CD4-positive, alpha-beta T cell treated with Interleukin-1 beta for 1 hour (primary cell): ENCODE measurements at places on chromosomes 2 and 18.

DNA sequence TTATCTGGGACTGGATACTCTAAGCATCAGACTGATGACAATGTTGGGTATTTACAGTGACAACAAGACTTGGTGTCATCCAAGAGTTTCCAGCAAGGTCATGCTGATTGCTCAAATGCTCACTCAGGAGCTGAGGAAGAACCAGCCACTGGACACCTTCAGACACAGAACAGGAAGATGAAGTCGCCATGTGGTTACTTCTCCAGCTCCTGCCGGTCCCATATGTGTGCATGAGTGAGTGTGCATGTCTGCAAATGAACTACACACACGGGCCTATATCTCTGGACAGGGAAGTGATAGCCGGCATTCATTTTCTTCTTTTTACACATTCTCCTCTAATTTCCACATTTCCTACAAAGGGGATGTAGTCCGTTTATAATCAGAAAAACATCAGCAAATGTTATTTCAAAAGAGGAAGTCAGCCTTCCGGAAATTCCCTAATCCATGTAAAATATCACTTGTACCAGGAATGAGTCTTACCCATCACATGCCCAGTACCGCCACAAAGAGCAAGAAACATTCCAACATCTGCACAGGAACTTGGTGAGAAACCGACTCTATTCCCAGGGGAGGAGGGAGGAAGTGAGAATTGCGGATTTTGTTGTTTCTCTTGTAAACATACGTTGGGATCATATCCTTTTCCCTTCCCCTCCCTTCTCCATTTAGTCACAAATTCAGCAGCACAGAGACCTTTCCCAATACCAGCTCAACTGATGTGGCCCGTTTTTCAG, 10.8 kb downstream of the RFX8 start:
- DNase-seq: no peak

- DNase-seq: no peak
These were observed 2.5 kb upstream of the DHRS9 start for GRCh38 chr2:169066897-169067296.

DNA sequence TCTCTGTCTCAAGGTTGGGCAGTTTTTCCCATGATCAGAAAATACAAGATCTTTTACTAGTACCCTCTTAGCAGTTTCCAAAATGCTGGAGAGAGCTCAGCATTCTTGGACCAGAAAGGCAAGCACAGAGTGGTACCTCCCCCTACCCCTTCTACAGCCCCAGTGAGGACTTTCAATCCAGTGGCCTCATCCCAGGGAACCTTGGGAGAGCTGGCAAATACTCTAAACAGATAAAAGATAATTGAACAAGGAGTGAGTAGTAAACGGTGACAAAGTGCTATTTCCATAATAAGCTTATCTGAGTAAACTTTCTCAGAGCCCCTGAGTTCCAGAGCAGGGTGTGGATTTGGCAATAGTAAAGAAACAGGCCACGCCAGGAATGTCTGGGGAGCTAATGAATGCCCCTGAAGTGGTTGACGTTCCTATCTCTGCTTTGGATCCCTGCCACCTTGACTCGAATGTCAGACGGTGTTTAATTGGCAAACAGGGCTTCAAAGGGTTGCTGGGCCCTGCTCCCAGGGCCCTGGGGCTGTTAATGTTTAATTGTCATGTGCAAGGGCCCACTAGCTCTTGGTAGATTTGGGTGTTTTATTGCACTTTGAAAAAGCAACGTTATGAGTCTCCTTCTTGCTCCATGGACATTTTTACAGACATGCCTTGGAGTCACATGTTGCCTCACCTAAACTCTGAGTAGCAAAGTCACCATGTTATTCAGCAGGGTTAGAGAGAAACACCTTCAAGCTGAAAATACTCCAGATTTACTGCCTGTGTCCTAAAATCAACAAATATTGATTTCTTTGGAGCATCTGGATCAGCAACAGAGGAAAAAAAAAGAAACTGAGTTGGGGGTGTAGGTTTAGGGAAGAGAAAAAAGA, 239.9 kb downstream of the CYRIA start:
- DNase-seq: no peak

DNA sequence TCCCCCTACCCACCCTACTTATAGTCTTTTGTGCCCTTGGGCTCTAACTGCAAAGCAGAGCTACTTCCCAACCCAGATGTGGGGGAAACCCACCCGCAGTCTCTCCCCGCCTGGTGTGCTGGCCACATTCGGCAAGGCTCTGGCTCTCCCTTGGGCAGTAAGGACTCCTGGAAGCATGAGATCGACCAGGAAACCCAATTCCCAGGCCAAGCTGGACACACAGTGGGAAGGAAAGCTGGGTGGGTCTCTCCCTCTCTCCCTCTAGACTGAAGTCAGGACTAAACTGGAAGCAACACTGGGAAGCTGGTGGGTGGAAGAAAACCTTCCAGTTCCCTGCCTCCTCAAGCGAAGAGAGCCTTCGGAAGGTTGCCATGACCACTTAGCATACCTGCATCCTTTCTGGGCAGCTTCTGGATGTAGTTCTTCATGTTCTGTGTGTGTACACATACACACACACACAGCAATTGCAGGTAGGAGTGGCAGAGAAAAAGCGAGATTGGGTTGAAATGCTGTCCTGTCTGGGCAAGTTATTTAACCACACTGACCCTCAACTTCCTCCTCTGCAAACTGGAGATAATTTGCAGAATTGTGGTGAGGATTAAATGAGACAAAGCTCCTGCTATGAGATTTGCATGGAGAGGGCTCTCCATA, 33.9 kb downstream of the ZBTB7C start:
- no peak for DNase-seq

- peak; percentile 43 for DNase-seq
These were observed 39.9 kb upstream of the DARS1 start for GRCh38 chr2:136025057-136025973.

GRCh38 chr2:232464544-232464885, 8.6 kb downstream of the ALPI start:
- no peak for DNase-seq

- no peak for DNase-seq
These were observed 36.3 kb upstream of the TANC1 start for GRCh38 chr2:158932131-158932645.

GRCh38 chr18:58038063-58038462, 6.0 kb upstream of the NEDD4L start:
- DNase-seq: no peak

DNA sequence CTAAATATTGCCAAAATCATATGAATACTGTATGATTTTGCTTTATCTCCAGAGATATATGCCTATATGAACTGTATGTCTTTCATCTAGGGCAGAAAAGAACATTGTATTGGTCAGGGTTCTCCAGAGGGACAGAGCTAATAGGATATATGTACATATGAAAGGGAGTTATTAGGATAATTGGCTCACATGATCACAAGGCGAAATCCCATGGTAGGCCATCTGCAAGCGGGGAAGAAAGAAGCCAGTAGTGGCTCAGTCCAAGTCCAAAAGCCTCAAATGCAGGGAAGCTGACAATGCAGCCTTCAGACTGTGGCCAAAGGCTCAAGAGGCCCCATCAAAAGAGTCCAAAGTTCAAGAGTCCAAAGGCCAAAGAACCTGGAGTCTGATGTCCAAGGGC, 209.9 kb downstream of the RNF144A start:
- no peak for DNase-seq

GRCh38 chr18:297936-298335, 30.1 kb upstream of the THOC1 start:
- DNase-seq: no peak

- no peak for DNase-seq
These were observed 207.4 kb upstream of the NRP2 start for GRCh38 chr2:205474741-205475415.

GRCh38 chr2:222762342-222762741, 90.9 kb downstream of the MOGAT1 start:
- DNase-seq: no peak

DNA sequence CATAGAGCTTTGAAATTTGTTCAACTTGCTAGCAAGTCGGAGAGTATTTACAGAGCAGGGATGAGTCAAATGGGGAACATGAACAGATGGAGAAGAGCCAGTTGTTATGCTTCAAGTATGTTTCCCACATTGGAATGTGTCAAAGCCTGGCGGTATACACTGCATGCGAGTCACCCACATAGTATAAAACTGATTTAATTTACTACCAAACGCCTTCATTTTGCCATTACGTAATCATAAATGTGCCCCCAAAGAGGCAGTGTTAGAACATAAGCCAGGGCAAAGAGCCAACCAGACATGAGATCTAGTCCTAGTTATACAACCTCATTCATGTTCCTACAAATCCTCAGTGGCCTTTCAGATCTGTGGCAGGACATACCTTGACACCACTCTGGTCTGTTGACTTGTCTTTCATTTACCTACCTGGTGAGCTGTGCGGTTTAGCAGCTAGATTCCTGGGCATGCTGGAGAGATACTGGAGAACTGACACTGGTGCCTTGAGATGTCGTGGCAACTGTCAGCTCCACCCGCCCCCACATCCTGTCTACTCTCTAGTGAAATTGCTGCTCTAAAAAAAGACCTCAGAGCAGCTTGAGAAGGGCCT, 21.7 kb upstream of the NRP2 start:
- DNase-seq: no peak

DNA sequence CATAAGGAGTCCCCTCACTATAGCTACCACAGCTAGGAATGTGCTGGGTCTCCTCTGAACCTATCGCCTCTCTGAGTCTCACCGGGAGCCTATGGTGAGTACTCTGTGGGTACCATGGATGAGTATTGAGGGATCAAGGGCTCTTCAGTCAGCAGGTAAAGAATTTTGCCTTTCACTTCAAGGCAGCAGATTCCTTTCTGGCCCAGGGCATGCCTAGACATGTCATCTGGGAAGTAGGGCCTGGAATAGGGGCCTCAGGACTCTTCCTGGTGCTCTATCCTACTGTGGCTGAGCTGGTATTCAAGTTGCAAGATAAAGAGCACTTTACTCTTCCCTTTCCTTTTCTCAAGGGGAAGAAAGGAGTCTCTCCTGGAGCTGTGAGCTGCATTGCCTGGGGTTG, 85.6 kb upstream of the LHCGR start:
- DNase-seq: no peak

GRCh38 chr2:44124500-44124899, 44.2 kb upstream of the PPM1B start:
- no peak for DNase-seq

GRCh38 chr2:119086327-119086726, 72.2 kb downstream of the C1QL2 start:
- DNase-seq: no peak

DNA sequence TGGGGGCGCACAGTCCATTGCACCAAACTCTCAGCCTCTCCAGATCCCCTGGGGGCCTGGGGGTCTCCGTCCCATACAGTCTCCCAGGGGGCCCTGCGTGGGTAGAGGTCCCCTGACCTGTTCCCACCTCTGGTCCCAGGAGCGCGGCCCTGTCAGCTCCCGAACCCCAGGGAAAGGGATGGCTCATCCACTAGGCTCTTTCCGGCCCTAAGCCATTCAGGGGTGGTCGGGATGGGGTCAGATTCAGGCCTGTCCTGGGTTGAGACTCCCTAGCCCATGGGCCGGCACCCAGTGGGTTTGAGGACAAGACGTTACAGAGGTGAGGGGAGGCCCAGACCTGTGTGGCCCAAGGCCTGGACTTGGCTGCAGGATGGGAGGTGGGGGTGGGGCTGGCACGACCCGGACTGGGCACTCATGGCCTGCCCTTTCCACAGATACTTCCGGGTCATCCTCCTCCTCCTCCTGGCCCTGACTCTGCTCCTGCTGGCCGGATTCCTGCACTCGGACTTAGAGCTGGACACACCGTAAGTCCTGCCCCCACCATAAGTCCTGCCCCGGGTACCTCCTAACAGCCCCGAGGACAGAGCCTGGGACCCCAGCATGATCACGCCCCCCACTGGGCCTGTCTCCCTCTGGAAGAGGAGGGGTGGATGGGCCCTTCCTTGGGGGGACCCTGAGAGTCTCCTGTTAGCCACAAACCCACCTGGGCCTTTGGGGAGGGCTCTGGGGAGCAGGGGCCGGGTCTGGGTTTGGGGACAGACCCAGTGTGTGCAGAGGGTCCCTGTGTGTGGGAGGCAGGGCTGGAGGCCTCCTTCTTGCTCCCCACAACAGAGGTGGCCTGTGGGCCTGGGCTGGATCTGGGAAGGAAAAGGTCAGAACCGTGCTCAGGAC, 10.1 kb upstream of the NEU4 start:
- DNase-seq: no peak

- peak; percentile 72 for DNase-seq
These were observed 12.0 kb upstream of the DARS1 start for GRCh38 chr2:135997380-135997779.

- no peak for DNase-seq
These were observed 18.9 kb downstream of the KCNG3 start for GRCh38 chr2:42474765-42475454.

- DNase-seq: peak; percentile 85
These were observed 5.7 kb upstream of the TET3 start for GRCh38 chr2:73979021-73979420.

DNA sequence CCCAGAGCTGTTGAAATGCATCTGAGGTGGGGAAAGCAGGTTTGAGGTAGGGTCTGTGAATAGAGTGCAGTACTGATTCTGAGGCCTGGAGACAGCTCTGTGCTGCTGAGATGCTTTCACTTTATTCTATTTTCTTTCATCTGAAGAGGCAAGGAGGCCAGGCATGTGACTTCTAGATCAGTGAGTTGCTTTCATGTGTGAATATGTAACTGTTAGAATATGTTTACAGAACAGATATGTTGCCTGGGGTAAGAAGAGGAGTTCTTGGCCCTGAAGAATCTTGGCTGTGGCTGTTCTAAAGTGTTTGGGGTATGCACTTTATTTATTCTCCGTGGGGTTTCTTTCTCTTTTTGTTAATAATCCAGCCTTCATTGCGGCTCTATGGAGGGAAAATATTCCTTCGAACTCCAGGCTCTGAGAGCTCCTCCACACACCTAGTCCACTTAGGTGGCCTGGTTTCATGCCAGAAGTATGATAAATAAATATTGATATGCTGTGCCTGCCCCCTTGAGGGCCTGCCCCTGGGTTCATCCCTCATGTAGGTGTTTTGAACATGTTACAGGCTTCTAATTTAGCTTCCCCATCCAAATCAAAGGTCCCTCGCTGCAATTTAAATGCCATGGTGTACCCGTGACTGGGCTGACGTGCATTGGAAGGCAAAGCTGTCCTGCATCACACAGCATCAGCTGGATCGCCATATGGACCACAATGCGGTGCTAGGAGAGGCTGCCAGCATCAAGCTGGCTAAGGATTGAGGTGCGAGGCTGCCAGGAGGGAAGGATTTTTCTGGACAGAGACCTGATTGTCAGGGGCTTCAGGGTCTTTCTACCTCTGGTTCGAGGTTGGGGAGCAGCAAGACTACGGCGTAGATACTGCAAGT, 102.9 kb downstream of the PRKCE start:
- DNase-seq: no peak

- no peak for DNase-seq
These were observed 158.5 kb downstream of the GALNT3 start for GRCh38 chr2:165635532-165635931.

- no peak for DNase-seq
These were observed 33.6 kb upstream of the AP1S3 start for GRCh38 chr2:223870840-223871611.

DNA sequence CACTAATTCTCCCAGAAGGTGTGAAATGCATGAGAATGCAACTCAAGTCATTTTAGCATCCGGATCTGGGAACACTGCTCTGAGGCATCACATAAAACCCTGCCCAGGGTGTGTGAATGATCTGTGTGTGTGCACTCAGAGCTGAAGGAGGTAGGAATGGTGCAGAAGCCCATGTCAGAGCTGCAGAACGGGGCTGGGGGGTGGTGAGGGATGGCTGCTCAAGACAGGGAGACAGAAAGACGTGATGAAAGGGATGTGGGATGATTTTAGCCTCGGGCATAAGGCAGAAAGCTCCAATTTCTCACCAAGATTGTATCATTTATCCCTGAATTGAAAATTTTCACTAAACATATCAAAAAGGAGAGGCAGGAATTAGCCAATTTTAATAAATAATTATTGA, 369.1 kb downstream of the EIPR1 start:
- DNase-seq: no peak
